ENCODE measurements at places on chromosomes 12 and 14. TPM values are rescaled to one million over a fixed set of nuclear protein-coding genes. Genes with fewer than 3 reads are reported as not detected.

Gene TSHR
- 0.31 TPM for polyA plus RNA-seq

Gene PTGER2
- polyA plus RNA-seq: 3.4 TPM

Gene RNASE3
- polyA plus RNA-seq: 0.73 TPM

Gene MIPOL1
- 11.8 TPM for polyA plus RNA-seq

Gene IFNG-AS1
- not detected for polyA plus RNA-seq

Gene CABP1
- polyA plus RNA-seq: 2.6 TPM

Gene RIC8B
- 22.7 TPM for polyA plus RNA-seq

Gene ETNK1
- polyA plus RNA-seq: 57.5 TPM

Gene SLC5A8
- 0.11 TPM for polyA plus RNA-seq

Gene ASPG
- polyA plus RNA-seq: 11.2 TPM

Gene TPH2
- 0.15 TPM for polyA plus RNA-seq

Gene MYH6
- polyA plus RNA-seq: 0.03 TPM

Gene KRT1
- polyA plus RNA-seq: 0.56 TPM

Gene GMPR2
- polyA plus RNA-seq: 112 TPM

Gene ESPL1
- polyA plus RNA-seq: 13.4 TPM

Gene PPP1R13B
- 53.9 TPM for polyA plus RNA-seq

Gene NPFF
- 1.1 TPM for polyA plus RNA-seq

Gene MMP19
- 11.9 TPM for polyA plus RNA-seq

Gene FSCB
- not detected for polyA plus RNA-seq

Gene KCNC2
- polyA plus RNA-seq: not detected

Gene SALL2
- 37.8 TPM for polyA plus RNA-seq

Gene CBLN3
- polyA plus RNA-seq: 3.0 TPM

Gene DIO2
- polyA plus RNA-seq: 1.5 TPM

Gene CCDC177
- polyA plus RNA-seq: not detected

Gene PMEL
- polyA plus RNA-seq: 3.8 TPM

Gene ADAMTS20
- 0.23 TPM for polyA plus RNA-seq

Gene SUPT16H
- 114 TPM for polyA plus RNA-seq

Gene MGP
- 93.5 TPM for polyA plus RNA-seq

Gene PZP
- 2.4 TPM for polyA plus RNA-seq

Gene TPPP2
- polyA plus RNA-seq: 0.22 TPM

Gene CLEC2D
- 20.0 TPM for polyA plus RNA-seq

Gene MYF6
- polyA plus RNA-seq: 0.44 TPM

Gene CARMIL3
- polyA plus RNA-seq: 1.2 TPM

Gene FAM216A
- polyA plus RNA-seq: 15.6 TPM

Gene SLC10A1
- 0.28 TPM for polyA plus RNA-seq

Gene CACNA1C
- 14.5 TPM for polyA plus RNA-seq

Gene GALNT6
- polyA plus RNA-seq: 1.8 TPM

Gene C12orf54
- polyA plus RNA-seq: 0.67 TPM

Gene INHBC
- not detected for polyA plus RNA-seq
